Stimulated activated CD4-positive, alpha-beta T cell treated with anti-CD3 and anti-CD28 coated beads, Interleukin-1b, Interleukin-23, amount 100 ng/mL, for 24 hours (primary cell): ENCODE measurements at places on chromosomes 6 and 20.

DNA sequence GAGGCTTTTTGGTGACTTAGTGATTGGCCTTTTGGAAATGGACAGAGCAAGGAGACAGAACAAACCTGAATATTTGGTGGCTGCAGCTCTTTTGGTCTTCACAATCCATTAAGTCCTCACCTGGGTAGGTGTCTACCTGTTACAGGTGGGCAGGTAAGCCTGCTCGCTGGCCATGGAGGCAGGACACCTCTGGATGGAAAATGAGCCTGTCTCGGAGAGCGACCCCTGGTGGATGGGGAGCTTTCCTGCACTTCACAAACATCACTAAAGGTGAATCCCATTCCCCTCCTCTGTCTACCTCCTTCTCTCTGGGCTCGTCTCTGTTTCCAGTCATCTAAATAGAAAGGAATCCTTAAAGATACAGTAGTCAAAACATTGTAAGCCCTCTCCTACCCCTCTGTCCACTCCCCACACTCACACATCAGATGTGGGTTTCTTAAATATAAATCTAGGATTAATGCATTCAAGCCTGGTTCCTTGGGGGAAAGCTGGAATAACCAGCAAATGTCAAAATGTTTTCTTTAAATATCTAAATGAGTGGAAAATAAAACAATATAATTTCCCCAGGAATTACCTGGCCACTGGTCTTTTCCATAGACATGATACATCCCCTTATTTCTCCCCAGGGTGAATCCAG lies 304.9 kb downstream of the CDH26 start:
- peak; percentile 29 for DNase-seq

GRCh38 chr20:36756496-36756895 lies 10.6 kb upstream of the NDRG3 start:
- DNase-seq = no peak

DNA sequence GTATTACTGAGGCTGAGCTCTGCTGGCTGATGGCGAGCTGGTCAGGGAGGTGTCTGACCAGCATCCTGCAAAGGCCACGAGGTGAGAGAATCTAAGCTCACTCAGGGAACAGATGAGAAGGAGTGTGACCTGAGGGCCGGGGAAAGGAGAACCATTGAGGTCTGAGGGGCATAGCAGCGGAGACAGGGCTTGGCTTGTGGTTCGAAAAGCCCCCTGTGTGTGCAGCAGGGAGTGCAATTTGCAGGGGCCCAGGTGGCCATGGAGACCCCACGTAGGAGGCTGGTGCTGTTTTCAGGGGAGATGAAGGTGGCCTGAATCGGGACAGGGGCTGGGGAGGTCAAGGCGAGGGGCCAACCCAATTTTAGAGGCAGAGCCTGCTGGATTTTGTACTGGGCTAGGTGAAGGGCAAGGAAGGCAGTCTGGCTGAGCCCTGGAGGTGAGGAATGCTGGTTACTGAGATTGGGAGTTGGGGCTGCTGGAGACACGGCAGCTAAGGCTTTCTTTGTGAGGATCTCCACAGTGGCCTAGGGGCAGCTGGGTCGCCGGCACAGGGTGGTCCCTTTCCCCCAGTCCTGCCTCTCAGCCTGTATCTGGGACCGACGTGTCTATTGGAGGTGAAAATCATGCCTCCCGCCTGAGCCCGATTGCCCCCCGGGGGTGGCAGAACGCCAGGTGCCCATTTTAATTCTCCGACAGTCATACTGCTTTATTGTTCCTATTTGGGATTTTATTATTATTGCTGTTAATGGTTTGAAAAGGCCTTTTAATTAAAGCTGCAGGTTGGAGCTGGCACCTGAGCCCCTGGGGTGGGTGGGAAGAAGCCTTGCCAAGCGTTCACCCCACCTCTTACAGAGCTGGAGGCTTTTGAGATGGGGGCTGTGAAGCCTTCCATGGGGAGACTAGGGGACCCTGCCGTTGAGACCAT lies 28.4 kb downstream of the DLGAP4 start:
- no peak for DNase-seq

- DNase-seq = no peak
These were observed 18.5 kb downstream of the GSTA4 start for GRCh38 chr6:52976591-52977035.

- DNase-seq = no peak
These were observed 32.8 kb downstream of the APCDD1L start for GRCh38 chr20:58482416-58482815.

DNA sequence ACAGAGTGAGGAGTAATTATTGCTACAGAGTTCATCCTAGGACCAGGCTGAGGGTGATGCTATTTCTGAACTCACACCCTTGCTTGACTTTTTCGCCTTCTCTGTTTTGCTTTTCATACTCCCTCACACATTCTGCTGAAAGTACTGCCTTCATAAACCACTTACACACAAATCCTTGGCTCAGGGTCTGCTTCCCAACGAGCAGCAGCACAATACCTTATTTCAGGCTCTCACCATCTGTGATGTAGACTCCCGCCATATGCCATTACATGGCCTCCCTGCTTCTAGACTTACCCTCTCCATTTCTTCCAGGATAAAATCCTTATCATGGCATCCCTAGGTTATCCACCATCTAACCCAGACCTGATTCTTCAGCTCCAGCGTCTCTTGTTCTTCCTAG lies 321.3 kb upstream of the SPTLC3 start:
- no peak for DNase-seq
